Activated CD8-positive, alpha-beta memory T cell treated with anti-CD3 and anti-CD28 coated beads for 1 hour (primary cell): ENCODE measurements at places on chromosomes 7 and 10.

GRCh38 chr10:91462423-91462822, 52.3 kb downstream of the HECTD2 start:
- DNase-seq = no peak

GRCh38 chr7:84122582-84123360, 71.8 kb downstream of the SEMA3A start:
- DNase-seq = no peak

- DNase-seq = no peak
Measured at GRCh38 chr7:29641651-29642050, 78.0 kb downstream of the PRR15 start.

GRCh38 chr10:6542999-6543430, 37.1 kb downstream of the PRKCQ start:
- no peak for DNase-seq

DNA sequence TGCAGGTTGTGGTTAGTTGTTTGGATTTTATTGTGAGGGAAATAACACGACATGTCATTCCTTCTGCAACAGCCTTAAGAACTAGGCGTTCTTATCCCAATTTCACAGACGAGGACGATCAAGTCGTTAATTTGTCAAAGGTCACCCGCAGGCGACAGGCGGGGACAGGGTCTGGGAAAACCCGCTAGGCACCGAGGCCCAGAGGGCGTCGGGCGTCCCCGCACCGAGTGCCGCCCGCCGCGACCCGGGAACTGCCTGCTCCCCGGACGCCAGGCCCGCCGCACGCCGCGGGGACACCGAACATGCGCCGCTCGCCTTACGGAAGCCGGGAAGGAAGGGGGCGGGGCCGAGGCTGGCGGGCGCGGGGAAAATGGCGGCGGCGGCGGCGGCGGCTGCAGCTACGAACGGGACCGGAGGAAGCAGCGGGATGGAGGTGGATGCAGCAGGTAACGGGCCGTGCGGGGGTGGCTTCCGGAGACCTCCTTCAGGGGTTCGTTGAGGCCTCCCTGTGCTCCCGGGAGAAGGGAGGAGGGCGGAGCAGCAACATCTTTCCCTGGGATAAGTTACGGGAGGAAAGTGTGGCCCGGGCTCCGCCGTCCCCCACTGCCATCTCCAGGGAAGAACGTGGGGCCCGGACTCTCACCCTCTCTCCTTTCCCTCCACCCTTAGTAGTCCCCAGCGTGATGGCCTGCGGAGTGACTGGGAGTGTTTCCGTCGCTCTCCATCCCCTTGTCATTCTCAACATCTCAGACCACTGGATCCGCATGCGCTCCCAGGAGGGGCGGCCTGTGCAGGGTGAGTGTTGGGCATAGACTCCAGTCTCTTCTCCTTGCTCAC, at the start of gene COPS6:
COPS6 (plus strand) TSS at position 349 of the 837 bp plus-strand sequence; CDS start at position 371, 22 bp downstream.
- DNase-seq = peak; percentile 63

- DNase-seq = no peak
Measured at GRCh38 chr7:14805105-14805719, 97.3 kb downstream of the DGKB start.

DNA sequence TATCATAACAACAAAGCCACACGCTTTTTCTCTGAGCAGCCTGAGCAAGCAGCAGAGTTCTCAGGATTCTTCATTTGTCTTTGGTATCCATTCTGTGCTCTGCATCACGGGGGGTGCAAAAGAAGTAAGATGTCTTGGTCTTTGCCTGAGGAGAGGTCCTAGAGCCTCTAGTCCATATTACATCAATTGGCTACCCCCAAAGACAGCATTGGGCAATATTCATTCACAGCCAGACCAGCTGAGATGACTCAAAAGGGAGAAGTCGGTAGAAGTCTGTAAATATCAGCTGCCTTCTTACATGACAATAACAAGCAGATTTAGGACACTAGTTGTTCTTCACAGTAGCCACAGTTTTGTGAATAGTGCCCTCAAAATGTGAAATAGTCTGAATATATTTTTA, 66.6 kb downstream of the FZD1 start:
- DNase-seq = no peak

DNA sequence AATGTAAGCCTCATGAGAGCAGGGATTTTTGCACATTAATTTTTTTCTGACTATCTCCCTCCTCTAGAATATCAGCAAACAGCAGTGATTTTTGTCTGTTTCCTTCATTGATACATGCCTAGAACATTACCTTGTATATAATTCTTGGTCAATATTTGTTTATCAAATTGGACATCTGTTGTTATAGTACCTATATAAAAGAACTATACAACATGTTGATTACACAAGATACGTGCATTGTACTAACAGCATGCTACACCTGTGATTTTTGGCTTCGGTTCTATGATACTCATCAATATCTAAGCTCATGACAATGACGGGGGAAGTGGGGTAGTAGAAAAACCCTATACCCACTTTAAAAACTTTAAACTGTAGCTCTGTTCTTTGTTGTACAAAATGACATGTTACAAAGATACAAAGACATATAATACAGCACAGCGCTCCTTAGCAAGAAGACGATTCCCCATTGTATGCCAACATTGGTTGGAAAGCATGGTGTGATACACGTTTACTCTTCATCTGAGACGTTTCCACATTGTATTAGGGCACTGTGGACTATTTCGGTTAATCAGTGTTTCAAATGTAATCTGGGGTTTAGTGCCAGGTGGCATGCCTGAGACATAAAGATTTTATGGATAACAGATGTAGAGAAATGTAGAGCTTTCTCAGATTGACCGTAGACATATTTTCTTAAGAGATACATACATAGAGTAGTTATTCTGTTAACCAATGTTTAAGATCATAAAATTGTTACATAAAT, 70.5 kb upstream of the FOXP2 start:
- DNase-seq = no peak

DNA sequence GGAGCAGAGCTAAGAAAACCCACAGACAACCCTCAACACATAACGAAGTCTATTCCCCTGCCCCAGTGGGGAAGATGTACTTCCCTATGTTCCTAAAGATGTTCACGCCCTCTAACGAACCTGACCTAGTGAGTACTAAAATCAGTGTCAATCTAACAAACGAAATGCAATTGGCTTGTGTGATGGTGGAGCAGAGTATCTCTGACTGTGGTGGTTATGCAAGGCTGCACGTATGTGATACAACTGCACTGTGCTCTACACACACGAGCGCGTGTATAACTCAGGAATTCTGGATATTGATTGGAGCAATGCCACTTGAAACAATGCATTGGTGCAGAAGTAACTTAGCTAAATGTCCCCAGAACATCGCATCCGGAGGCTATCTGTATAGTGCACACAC, 1.3 kb downstream of the ANKRD16 start:
- DNase-seq = no peak

- DNase-seq = no peak
Measured at GRCh38 chr7:123639631-123640030, 16.0 kb upstream of the LMOD2 start.

- no peak for DNase-seq
Measured at GRCh38 chr7:127862525-127862924, 168.7 kb downstream of the LRRC4 start.

GRCh38 chr10:48489099-48489498, 115.8 kb downstream of the ARHGAP22 start:
- DNase-seq = no peak

DNA sequence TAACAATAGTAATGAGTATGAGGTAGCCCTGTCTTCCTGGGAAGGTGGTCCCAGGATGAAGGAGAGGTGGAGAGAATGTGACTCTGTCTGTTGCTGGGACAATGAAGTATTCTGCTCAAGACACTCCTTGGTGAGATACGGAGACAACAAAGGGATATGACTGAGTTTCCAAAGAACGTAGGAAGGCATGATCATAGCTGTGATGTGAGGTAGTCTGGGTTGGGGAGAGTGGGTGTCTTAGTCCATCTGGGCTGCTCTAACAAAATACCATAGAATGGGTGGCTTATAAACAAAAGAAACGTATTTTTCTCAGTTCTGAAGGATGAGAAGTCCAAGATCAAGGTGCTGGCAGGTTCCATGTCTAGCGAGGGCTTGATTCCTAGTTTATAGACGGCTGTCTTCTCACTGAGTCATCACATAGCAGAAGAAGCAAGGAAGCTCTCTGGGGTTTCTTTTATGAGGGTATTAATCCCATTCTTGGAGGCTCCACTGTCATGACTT, 84.9 kb upstream of the RHOBTB1 start:
- DNase-seq = no peak

DNA sequence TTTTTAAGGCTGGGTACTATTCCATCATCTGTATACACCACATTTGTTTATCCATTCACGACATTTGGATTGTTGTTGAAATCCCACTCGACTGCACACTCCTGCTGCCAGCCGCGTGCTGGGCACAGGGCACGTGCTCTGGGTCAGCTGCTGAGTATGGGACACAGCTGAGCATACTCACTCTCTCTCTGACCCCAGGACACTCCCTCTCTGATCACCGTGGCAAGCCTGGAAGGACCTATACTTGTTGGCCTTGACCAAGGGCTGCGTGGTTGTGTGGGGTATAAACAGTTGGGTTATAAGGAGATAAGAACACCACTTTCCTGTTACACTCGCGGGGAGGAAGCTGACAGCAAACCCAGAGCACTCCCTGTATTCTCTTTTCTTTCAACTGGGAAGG, 153.0 kb upstream of the RHEB start:
- no peak for DNase-seq

DNA sequence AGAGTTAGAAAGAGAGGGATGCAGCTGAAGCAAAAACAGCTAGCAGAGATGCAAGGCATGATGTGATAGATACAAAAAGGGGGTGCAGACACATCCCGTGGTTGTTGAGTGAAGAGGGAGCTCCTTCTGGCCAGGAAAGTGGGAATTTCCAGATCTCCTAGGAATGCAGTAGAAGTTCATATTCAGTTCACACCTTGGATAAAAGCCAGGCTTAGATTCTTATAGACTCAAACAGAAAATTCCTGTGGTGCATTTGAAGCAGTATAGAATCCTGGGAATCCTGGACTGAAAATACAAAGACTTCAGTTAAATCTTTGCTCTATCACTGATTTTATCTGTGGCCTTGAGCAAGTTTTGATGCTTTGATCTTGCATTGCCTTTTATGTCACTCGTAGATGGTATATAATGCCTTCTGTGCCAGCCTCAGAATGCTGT, 33.9 kb downstream of the SGPL1 start:
- no peak for DNase-seq

GRCh38 chr10:46033602-46034011, 3.2 kb upstream of the NCOA4 start:
- DNase-seq = no peak

DNA sequence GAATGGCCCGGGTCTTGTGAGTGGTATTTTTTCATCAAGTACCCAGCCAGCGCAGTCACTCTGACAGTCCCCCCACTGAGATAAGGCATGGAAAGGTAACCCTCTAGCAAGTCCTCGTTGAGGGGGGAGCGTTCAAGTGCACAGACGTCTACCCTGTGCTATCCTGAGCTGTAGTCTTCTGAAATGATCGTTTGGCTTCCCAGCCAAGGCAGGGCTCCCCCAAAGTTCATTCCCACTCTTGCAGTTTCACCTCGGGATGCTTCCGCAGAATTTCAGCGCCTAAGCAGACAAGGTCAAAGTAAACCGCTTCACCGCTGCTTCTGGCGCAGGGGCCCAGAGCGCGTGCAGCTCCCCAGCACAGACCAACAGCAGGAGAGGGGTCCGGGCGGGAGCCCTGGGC, 1.8 kb downstream of the INSYN2A start:
- DNase-seq = no peak

DNA sequence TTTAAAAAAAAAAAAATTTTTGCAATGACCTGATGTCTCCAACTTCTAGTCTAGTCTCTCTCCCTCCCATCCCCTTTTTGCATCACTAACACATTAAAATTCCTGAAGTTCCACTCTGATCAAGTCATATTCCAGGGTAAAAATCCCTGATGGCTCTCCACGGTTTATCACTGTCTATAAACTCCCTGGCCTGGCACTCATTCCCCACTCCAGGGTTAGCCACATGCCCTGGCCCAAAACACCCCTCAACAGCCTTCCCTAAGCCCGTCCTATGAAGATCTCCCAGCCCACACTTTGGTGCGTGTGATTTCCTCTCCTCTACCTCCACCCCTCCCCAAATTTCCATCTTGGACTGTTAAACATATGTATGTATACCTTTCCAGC, 125.4 kb downstream of the JAZF1 start:
- no peak for DNase-seq

- DNase-seq = no peak
Measured at GRCh38 chr7:21367537-21367936, 60.3 kb upstream of the SP4 start.

DNA sequence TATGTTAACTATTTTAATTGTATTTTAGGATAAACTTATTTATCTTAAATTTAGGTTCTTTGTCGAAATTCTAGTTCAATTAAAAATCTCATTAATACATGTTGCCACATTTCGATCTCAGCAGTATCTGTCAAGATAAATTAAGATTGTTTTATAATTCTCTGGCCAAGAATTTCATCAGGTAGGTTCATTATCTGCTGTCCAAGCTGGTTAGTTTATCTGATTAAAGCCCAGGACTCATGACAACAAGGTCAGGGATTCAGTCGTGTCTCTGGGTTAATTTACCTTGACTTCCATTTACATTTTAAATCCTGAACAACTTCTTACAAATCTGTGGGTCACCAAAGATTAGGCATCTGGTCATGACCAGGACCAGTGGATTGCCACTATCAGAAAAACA, 7.6 kb downstream of the STEAP4 start:
- no peak for DNase-seq

DNA sequence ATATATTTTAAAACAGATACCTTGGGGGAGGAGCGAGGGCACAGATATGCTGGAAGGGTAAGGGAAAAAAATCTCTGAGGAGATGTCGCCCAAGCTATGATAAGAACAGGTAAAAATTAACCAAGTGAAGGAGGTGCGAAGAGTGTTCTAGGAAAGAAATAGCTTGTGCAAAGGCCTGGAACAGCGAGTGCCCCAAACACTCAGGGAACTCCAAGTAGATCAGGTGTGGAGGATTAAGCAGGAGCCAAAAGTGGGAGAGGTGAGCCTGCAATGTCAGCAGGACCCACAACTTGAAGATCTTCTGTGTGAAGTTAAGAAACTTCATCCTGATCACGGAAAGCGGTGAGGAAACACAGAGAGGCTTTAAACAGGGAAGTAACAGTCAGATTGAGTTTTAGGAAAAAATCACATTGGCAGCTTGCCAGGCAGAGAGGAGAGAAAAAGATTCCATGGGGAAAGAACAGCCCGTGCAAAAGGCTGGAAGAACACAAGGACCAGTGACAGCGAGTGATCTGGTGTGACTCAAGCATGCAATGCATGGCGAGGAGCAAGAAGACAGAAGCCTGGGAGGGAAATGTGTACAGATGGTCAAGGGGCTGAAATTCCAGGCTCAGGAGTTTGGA, 30.7 kb downstream of the FGF8 start:
- DNase-seq = no peak

GRCh38 chr10:70672165-70673042, at the start of gene ADAMTS14:
Gene ADAMTS14 (plus strand): TSS chr10:70672506. CDS start chr10:70672803, 297 bp downstream.
- DNase-seq = no peak

DNA sequence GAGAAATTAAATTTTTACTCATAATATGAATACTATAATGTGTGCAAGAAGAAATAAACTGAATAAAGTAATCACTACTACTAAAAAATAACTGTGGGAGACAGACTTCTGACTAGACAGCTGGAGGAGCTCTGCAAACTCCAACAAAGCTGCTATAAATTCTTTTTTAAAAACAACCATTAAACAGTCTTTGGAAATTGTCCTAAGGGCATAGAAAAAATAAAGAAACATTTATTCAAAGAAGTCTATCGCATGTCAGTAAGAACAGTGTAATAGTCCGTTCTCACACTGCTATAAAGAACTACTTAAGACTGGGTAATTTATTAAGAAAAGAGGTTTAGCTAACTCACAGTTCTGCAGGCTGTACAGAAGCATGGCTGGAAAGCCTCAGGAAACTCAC, 56.0 kb downstream of the ZPBP start:
- DNase-seq = no peak

GRCh38 chr7:140049339-140050024, 13.3 kb downstream of the PARP12 start:
- DNase-seq = no peak
